Activated CD4-positive, alpha-beta T cell treated with anti-CD3 and anti-CD28 coated beads for 48 hours (primary cell): ENCODE measurements at places on chromosomes 6 and 20.

- DNase-seq, result no peak
Observed at GRCh38 chr6:105868823-105869460, 217.2 kb upstream of the PRDM1 start.

DNA sequence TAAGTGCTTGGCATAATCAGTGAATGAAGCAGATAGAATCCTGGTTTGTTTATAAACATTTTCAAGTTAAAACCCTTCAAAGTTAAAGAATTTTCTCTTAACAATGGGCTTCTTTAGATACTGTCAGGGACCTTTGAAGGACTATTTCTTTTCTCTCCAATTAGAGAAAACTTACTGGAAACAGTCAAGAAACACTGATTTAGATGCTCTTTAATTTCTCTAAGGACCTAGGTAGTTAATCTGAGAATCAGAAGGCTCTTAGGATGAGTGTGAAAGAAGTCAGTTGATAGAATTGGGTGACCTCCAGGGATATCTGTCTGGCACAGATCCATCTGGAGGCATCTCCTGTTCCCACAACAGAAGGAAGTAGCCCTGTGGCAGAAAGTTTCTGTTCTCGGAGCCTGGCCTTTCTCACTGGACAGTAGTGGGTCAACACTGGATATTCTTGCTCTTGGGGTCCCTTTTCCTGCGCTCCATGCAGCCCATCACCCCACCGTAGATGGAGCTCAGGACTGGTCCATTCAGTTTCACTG lies 22.5 kb downstream of the KIAA0408 start:
- no peak for DNase-seq

DNA sequence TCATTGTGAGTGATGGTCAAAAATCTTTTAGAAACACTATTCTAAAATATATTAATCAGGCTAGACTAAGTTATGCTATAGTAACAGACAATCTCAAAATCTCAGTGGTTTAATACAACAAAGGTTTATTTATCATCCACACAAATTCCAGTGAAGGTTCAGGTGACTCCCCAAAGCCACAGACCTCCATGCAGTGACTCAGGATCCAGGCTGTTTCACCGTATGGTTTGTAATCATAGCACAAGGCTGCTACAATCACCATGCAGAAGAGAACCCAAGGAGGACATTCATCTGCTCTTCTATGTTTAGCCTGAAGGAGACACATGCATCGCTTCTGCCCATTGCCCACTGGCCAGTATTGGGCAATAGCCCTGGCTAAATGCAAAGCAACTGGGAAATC lies 46.2 kb downstream of the BFSP1 start:
- DNase-seq, result no peak

GRCh38 chr20:32980131-32980941 lies 23.9 kb downstream of the SUN5 start:
- no peak for DNase-seq

DNA sequence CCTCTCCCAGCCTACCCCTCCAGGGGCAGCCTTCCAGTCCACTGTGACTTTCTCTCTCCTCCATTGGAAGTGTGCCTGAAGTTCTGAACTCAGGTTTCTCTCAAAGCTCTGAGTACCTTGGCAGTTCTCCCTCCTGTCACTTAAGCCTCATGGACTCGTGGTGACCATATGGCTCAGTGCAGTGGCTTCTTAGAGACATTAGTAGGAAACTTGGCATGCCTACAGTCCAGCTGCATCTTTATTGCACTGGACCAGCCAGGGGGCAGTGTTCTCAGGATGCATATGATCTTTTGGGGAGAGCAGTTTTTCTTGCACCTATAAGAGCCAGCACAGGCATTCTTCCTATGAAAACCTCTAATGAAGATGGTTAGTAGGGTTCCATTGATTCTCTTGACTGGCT lies 47.5 kb upstream of the KCNK16 start:
- DNase-seq, result no peak
